Sigmoid colon (tissue), 7 donors: ENCODE measurements at places on chromosomes 2 and 18.
A peak's percentile ranks its signal among the peaks of the same experiment; 100 is the strongest.

- DNase-seq, result no peak
Measured at GRCh38 chr2:123692121-123692520, 333.0 kb upstream of the CNTNAP5 start.

GRCh38 chr2:240399419-240400324 lies 35.8 kb upstream of the GPC1 start:
- DNase-seq, result peak; percentile 41

- no peak for DNase-seq
Measured at GRCh38 chr18:9992300-9992972, 78.6 kb downstream of the VAPA start.

- no peak for DNase-seq
Measured at GRCh38 chr2:24083567-24084385, 858 bp downstream of the TP53I3 start.

GRCh38 chr2:39228413-39229209 lies 15.2 kb downstream of the CDKL4 start:
- DNase-seq, result no peak

- no peak for DNase-seq
Measured at GRCh38 chr2:173136599-173136998, 61.0 kb downstream of the MAP3K20 start.

- no peak for DNase-seq
Measured at GRCh38 chr2:150167711-150168110, 319.8 kb downstream of the RND3 start.

DNA sequence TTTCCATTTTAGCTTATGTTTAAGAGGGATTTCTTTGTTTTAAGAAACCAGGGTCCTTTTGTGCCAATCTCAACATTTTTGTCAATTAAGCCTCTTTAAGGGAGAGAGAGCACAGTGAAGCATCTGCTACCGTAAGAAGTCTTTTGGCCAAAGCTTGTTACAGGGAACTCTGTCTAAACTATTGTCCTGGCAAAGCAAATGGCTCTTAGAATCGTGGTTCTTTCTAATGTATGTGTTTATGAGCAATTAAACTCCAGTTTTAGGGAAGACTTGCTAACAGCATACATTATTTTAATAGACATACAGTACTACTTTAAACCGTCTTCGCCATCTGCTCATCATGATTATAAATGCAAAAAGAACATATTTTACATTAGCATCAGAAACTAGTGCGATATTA lies 202.1 kb downstream of the CDCA7 start:
- no peak for DNase-seq

DNA sequence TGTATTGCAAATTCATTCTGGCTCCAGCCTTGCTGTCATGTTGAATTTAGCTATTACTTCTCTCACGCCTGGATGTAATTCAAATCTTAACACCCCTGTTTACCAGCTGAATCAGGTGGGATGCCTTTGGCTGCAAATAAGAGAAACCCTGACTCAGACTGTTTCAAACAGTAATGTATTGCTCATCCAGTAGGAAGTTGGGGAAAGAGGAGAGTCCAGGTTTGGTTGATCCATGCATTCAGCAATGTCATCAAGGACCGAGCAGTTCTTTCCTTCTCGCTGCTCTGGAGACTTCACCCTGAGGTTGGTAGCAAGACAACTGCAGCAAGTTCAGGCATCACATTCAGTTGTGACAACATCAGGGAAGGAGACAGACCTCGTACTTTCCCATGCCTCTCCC lies 6.4 kb upstream of the DARS1 start:
- no peak for DNase-seq

GRCh38 chr2:118807668-118808428 lies 39.6 kb downstream of the EN1 start:
- no peak for DNase-seq

DNA sequence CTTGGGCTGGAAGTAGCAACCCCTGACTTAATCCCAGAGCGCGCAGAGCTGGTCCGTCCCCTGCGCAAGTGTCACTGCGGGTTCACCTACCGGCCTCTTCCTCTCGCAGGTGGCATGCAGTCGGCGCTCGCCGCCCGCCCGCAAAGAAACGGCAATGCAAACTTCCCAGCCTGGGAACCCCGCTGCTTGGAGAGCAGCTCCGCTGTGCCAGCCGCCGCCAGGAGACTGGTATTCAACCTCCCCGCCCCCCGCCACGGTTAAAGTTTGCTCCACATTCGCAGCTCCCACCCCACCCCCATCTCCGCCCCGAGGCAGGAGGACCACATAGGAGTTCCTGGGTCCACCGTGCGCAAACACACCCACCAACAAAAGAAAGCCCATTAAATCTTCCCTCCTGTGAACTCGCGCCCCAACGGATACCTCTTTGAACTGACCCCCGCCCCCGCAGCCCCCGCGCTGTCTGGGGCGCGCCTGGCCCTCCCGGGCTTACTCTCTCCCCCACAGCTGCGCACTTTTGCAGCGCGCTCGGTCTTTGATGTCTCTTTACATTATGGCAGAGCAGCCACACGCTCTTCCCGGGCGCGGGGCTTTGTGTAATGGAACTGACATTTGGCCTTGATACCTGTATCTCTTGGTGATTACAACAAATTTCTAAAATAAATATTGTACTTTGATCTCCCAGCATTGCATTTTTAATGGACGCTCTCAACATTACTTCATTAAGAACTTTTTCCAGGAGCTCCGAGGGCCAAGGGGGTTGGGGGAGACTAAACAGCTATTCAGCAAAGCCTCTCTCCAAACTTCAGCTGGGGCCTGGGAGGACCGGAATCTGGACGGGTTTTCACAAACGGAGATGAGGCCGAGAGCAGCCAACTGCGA lies 3.1 kb upstream of the SP5 start:
- DNase-seq, result no peak

GRCh38 chr2:197216361-197216979 lies 94.1 kb downstream of the ANKRD44 start:
- no peak for DNase-seq

- no peak for DNase-seq
Measured at GRCh38 chr2:158359846-158360245, 96.7 kb downstream of the CCDC148 start.

- DNase-seq, result no peak
Measured at GRCh38 chr2:230666885-230667712, 45.5 kb upstream of the CAB39 start.

- DNase-seq, result peak; percentile 73
Measured at GRCh38 chr2:152407204-152407721, 72.3 kb downstream of the FMNL2 start.

DNA sequence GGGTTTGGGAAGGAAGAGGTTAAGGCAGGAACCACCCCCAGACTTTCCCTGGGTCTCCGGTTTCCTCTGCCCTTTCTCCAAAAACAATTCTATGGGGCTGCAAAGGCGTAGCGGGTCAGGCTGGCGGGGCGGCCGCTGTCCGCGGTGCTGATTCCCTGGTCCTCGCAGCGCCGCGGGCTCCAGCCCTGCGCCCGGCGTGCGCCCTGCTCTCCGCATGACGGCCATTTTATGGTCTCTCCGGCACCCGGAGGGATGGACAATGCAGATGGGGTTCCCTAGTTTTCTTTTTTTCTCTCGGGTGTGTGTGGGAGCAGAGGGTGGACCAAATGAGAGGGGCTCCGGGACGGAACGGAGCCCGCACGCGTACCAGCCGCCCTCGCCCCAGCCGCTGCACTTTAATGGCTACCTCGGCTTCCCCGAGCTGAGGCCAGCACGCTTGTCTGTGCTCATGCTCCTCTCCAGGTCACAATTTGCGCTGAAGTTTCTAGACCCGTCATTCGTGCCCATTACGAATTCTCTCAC lies 1.6 kb downstream of the ST8SIA3 start:
- no peak for DNase-seq

GRCh38 chr2:212894026-212894425 lies 257.4 kb downstream of the IKZF2 start:
- no peak for DNase-seq

GRCh38 chr18:25278394-25278793 lies 73.6 kb downstream of the ZNF521 start:
- DNase-seq, result no peak

- no peak for DNase-seq
Measured at GRCh38 chr2:128091726-128092080, 703 bp downstream of the UGGT1 start.

DNA sequence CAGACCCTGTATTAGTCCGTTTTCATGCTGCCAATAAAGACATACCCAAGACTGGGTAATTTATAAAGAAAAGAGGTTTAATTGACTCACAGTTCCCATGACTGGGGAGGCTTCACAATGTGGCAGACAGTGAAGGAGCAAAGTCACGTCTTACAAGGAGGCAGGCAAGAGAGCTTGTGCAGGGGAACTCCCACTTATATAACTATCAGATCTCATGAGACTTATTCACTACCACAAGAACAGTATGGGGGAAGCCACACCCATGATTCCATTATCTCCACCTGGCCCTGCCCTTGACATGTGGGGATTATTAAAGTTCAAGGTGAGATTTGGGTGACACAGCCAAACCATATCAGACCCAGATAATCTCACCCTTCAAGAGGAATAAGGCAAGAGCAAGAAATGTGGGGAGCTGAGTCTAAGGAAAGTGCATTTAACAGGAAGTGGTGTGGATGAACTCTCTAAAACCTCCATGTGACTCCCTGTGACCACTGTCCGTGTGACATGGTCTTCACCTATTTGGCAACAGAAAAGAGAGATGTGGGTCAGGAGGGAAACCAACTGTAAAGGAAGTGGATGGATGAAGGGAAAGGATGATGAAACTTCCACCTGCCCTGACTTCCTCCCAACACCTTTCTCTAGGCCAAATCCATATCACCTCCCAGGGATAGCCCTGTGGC lies 110.6 kb downstream of the ATL2 start:
- DNase-seq, result no peak

DNA sequence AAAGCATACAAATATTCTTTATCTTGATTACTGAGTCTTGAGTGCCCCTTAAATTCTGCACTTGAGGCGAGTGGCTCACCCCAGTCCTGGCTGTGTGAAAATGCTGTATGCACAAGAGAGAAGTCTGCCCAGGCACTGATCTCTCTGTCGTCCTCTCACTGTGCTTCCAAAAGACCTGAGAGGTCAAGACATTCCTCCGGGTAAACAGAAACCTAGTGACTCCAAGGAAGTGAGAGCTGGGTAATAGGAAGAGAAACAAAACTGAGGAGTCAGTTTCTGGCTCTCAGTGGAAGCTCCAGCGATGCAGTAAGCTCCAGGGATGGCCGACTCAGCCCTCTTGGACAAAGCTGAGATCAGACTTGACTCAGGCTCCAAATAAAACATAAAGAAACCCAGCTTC lies 70.9 kb downstream of the AAK1 start:
- no peak for DNase-seq

GRCh38 chr2:50443868-50444630 lies 587.9 kb downstream of the NRXN1 start:
- DNase-seq, result no peak

- DNase-seq, result no peak
Measured at GRCh38 chr2:179938026-179938425, 69.1 kb downstream of the CWC22 start.

GRCh38 chr18:13530879-13531387 lies 195.4 kb downstream of the FAM210A start:
- peak; percentile 88 for DNase-seq

DNA sequence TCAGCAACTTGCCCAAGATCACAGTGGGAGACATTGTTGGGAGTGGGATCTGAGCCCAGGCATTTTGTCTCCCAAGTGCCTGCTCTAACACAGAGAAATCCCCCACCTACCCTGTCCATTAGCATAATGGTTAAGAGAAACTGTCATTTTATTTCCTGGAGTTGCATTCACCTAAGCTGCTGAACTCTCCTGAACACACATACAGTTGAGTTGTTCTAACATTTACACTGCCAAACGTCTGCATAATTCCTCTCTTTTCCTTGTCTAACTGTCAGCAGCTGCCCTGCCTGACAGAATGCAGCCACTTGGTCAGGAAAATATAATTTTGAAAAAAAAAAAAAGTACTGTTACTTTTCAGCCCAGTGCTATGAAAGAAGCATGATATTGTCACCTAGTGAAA lies 396.3 kb upstream of the PIK3C3 start:
- no peak for DNase-seq

DNA sequence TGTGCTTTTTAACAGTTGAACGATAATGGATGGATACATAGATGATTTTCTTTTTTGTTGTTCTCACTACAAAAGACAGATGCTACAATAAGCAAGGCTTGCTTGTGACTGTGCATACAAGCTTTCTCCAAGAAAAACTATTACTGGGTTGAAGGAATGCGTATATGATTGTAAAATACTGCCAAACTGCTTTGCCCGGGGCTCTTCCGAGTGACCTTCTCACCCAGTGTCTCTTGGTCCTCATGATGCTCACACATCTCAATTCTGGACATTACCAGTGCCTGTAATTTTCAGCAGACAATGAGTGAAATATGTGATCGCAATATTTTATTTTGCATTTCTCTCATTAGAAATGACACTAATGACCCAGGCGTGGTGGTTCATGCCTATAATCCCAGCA lies 35.9 kb downstream of the INPP5D start:
- no peak for DNase-seq

- no peak for DNase-seq
Measured at GRCh38 chr2:15618449-15618855, 26.8 kb downstream of the DDX1 start.

- DNase-seq, result no peak
Measured at GRCh38 chr2:42585779-42586178, 17.3 kb downstream of the MTA3 start.

DNA sequence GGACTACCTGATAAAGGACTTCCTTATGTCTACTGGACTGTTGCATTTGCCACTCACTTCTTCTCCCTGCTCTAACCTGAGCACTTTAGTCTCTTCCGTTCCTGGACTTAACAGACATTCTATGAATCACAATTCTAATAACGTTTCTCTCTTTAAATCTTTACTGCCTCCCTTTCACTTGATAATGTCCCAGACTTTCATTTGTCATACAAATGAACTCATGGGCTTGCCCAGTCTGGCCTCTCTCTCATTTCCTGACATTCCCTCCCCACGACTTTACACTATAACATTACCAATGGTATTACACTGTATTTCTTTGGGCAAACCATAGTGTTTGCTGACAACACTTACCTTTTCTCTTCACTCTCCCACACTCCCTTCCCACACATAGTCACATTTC lies 540.7 kb upstream of the TMEFF2 start:
- DNase-seq, result no peak

GRCh38 chr18:60980422-60981005 lies 352.7 kb upstream of the CDH20 start:
- DNase-seq, result no peak

- DNase-seq, result no peak
Measured at GRCh38 chr18:10842861-10843260, 306.5 kb downstream of the PIEZO2 start.

DNA sequence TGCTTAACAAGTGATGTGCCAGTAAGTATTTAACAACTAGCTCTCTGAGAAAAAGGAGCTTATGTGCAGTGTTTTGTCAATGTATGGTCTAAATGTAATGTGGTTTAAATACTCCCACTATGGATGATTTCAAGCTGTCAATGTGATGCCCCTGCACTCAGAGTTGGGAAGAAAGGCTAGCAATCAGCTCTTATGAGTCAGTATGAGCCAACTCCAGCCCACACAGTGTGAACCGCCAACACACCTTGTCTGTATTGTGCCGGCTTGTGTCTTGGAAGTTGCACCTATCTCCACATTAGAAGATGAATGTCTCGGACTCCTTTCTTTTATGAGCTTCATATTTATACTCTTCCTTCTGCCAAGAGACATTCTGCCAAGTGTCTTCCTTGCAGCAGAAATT lies 703.8 kb upstream of the RAB6C start:
- DNase-seq, result no peak

GRCh38 chr18:39455285-39455684 lies 1889.7 kb upstream of the CELF4 start:
- DNase-seq, result no peak

- DNase-seq, result peak; percentile 76
Measured at GRCh38 chr2:240921311-240921994, 15.3 kb downstream of the CROCC2 start.

GRCh38 chr18:3468066-3468705 lies 18.2 kb downstream of the TGIF1 start:
- DNase-seq, result no peak
